ENCODE measurements at places on chromosomes 16 and 17. TPM values are rescaled to one million over a fixed set of nuclear protein-coding genes. Genes with fewer than 3 reads are reported as not detected.
A peak's percentile ranks its signal among the peaks of the same experiment; 100 is the strongest.

GRCh38 chr16:28098171-28098958 lies 34.9 kb upstream of the GSG1L start:
- H3K27ac ChIP-seq: no peak overlapping the region
- peaks cover 50% of the 10 kb centered on the region for H3K36me3 ChIP-seq
- H3K4me1 ChIP-seq: no peaks in the 10 kb centered on the region
- H3K4me3 ChIP-seq: no peak overlapping the region
- H3K27me3 ChIP-seq: no peaks in the 10 kb centered on the region

DNA sequence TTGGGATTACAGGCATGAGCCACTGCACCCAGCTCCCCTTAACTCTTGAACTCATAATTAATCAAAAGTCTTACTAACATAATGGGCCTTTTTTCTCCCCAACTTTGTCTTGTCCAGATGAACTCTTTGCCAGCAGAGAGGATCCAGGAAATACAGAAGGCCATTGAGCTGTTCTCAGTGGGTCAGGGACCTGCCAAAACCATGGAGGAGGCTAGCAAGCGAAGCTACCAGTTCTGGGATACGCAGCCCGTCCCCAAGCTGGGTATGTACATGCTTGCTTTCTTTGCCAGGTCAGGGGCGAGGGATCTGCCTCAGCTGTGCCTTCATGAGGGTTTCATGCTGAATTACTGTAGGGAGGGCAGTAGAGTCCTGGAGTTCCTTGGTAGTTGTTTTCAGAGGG lies 25.3 kb downstream of the NMT1 start:
- H3K36me3 ChIP-seq: peaks cover 84% of the 10 kb centered on the region
- no peaks in the 10 kb centered on the region for H3K4me1 ChIP-seq
- DNase-seq: no peak
- H3K27ac ChIP-seq: no peak overlapping the region
- H3K4me3 ChIP-seq: no peak overlapping the region
- H3K27me3 ChIP-seq: no peaks in the 10 kb centered on the region

GRCh38 chr16:57092786-57093411 lies 516 bp downstream of the CPNE2 start:
- peak; percentile 84 for DNase-seq
- H3K27ac ChIP-seq: no peak overlapping the region
- no peaks in the 10 kb centered on the region for H3K36me3 ChIP-seq
- H3K4me3 ChIP-seq: peak overlapping the region; percentile 83

DNA sequence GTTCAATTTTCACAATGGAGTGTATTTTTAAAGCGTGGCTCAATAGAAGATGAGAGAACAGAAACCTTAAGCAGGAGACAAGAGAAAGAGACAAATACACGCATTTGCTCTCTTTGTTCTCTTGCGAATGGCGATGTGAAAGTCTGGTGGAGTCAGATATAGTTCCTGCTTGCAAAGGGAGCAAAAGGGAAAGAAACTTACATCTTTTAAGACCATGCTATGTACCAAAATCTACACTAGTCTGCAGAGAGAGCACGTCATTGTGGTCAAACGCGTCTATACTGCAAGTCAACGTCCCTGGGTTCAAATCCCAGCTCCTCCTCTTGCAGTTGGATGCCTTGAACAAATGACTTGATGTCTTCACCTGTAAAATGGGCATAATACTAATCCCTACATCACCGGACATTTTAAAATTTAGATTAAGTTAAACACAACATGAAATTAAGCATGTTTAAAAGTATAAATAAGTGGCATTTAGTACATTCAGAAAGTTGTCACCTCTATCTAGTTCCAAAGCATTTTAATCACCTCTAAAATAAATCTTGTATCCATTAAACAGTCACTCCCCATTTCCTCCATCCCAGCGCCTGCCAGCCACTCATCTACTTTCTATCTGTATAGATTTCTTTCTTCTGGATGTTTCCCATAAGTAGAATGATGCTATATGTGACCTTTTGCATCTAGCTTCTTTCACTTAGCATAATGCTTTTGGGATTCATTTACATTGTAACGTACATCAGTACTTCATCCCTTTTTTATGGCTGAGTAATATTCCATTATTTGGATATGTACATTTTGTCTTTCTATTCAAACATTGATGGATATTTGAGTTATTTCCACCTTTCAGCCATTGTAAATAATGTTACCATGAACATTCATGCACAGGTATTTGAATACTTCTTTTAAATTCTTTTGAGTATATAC lies 406.9 kb downstream of the TMEM114 start:
- peaks cover 11% of the 10 kb centered on the region for H3K4me1 ChIP-seq
- no peak overlapping the region for H3K27ac ChIP-seq
- no peaks in the 10 kb centered on the region for H3K36me3 ChIP-seq
- no peak for DNase-seq
- no peak overlapping the region for H3K4me3 ChIP-seq
- H3K27me3 ChIP-seq: no peaks in the 10 kb centered on the region

- peak; percentile 46 for DNase-seq
- no peak overlapping the region for H3K27ac ChIP-seq
- H3K4me3 ChIP-seq: no peak overlapping the region
- H3K27me3 ChIP-seq: no peaks in the 10 kb centered on the region
- no peaks in the 10 kb centered on the region for H3K36me3 ChIP-seq
- H3K4me1 ChIP-seq: no peaks in the 10 kb centered on the region
These were observed 12.9 kb upstream of the MYCBPAP start for GRCh38 chr17:50495217-50495823.

DNA sequence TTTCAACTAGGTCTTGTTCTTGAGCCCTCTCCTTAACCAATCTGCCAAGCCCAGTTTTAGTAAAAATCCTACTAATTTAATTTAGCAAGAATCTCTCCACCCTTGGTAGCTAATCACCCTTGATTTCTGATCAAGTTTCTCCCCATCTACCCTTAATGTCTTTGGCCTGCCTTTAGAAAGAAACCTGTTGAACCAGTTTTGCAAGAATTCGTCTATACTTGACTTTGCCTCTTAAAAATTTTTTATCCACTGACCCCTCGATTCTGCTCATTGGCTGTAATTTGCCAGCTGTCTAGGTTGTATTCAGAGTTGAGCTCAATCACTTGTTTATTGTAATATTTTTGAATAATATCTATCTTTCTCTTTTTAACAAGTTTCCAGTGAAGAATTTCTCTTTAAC lies 1138.5 kb downstream of the CDH11 start:
- H3K36me3 ChIP-seq: no peaks in the 10 kb centered on the region
- H3K27ac ChIP-seq: no peak overlapping the region
- no peak for DNase-seq

DNA sequence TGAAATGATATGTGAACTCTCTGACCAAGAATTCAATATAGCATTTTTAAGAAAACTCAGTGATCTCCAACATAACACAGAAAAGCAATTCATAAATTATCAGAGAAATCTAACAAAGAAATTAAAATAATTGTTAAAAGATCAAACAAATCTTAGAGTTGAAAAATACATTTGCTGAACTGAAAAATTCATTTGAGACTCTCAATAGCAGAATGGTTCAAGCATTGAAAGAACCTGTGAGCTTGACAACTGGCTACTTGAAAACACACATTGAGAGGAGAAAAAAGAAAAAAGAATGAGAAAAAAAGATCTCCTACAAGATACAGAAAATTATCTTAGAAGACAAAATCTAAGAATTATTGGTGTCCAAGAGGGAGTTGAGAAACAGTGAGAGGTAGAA lies 203.5 kb downstream of the CEP112 start:
- H3K36me3 ChIP-seq: no peaks in the 10 kb centered on the region
- no peak overlapping the region for H3K27ac ChIP-seq
- H3K4me3 ChIP-seq: no peak overlapping the region
- DNase-seq: no peak
- H3K4me1 ChIP-seq: no peaks in the 10 kb centered on the region

- no peaks in the 10 kb centered on the region for H3K4me1 ChIP-seq
- H3K27me3 ChIP-seq: no peaks in the 10 kb centered on the region
- H3K27ac ChIP-seq: no peak overlapping the region
- peak; percentile 36 for DNase-seq
These were observed 13.4 kb downstream of the OSBPL7 start for GRCh38 chr17:47808036-47808829.

GRCh38 chr16:85632709-85633437 lies 19.8 kb downstream of the GSE1 start:
- H3K4me3 ChIP-seq: no peak overlapping the region
- no peaks in the 10 kb centered on the region for H3K27me3 ChIP-seq
- H3K36me3 ChIP-seq: peaks cover 28% of the 10 kb centered on the region
- H3K4me1 ChIP-seq: no peaks in the 10 kb centered on the region
- no peak overlapping the region for H3K27ac ChIP-seq

DNA sequence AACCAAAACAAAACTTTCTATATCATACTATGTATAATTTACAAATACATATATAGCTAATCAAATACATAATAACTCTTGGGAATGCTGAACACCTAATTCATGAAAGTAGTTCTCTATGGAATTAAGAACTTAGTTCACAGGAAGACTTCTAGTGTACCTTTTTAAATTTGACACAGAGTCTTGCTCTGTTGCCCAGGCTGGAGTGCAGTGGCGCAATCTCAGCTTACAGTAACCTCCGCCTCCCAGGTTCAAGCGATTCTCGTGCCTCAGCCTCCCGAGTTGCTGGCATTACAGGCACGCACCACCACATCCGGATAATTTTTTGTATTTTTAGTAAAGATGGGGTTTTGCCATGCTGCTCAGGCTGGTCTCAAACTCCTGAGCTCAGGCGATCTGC lies 24.7 kb downstream of the RFWD3 start:
- H3K4me1 ChIP-seq: no peaks in the 10 kb centered on the region
- H3K36me3 ChIP-seq: peaks cover 78% of the 10 kb centered on the region
- H3K27ac ChIP-seq: no peak overlapping the region
- no peak for DNase-seq
- H3K4me3 ChIP-seq: no peak overlapping the region

DNA sequence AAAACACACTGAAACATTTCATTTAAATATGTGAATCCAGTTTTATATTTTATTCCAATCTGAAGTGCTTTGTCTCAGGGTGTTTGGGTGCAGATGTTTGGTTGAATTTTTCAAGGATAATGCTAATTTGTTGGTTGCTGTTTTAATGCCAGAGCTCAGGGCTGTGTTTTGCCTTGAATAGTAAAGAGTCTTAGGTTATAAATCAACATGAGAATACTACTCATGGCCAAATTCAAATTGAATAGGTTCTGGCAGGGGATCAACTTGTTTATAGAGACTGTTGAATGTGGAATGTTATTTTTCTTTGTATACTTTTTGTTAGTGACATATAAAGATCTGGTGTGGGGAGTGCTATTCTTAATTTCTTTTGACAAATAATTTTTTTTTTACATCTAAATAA lies 18.8 kb downstream of the TOM1L1 start:
- H3K36me3 ChIP-seq: peaks cover 59% of the 10 kb centered on the region
- H3K27me3 ChIP-seq: no peaks in the 10 kb centered on the region
- H3K4me3 ChIP-seq: no peak overlapping the region
- no peak for DNase-seq
- H3K4me1 ChIP-seq: no peaks in the 10 kb centered on the region

DNA sequence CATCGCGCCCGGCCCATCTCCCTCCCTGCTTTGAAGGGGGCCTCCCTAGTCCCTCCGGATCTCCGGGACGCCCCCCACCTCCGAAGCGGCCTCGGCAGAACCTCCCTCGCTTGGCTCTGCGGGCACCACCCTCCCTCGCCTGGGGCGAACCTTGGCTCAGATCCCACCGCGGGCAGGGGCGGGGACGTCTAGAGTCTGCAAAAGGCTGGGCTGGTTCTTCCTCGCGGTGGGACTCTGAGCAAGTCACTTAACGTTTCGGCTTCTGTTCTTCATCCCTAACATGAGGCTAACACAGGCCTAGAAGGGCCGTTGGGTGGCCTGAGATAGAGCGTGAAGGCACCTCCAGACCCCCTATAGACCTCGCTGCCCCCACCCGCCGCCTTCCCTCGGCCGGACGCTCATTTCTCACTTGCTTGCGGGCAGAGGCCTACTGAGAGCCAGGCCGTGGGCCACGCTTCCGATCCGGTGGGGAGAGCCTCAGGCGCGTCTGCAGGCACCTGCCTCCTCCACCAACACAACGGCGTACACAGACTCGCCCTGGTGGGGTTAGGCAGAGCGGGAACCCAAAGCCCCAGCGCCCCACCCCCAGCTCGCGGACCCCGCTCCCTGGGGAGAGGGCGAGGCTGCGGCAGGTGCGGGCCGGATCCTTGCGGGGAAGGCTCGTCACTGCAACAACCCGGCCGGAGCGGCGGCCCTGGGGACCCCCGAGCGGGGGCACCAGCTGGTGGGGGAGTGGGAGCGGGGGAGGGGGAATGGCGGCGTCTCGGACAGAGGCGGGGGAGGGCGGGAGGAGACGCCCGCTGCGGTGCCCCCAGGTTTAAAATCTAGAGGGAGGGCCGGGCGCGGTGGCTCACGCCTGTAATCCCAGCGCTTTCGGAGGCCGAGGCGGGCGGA lies 5.4 kb downstream of the MYO1C start:
- H3K36me3 ChIP-seq: peaks cover 16% of the 10 kb centered on the region
- DNase-seq: peak; percentile 92
- H3K4me1 ChIP-seq: peaks cover 4% of the 10 kb centered on the region
- no peak overlapping the region for H3K4me3 ChIP-seq
- peak overlapping the region; percentile 55 for H3K27ac ChIP-seq

The TEKT1 gene
- total RNA-seq: not detected

The PROCA1 gene
- total RNA-seq: 28.7 TPM

The CPSF4L gene
- total RNA-seq: 0.58 TPM

The KRTAP9-1 gene
- not detected for total RNA-seq

The TPSG1 gene
- not detected for total RNA-seq

The OR3A3 gene
- total RNA-seq: not detected

All from endodermal cell (in vitro differentiated cells).